ENCODE measurements at places on chromosomes 5 and 9.

DNA sequence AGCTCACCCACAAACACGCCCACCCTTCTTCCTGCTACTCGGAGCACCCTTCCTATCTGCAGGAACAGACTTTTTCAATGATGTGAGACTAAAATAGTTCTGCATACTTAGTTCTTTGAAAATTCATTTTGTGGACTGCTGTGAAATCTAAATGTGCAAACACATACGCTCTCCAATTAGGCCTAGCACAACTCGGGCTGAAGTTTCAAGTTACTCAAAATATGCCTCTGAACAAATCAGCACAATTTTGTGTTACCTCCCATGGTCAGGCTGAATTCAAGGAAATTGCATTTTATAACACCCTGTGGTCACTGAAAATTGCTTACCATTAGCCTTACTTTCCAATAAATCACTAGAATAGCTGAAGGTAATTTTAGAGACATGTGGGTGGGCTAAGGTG, 323.8 kb upstream of the ADCY2 start:
- no peak for ATAC-seq

- ATAC-seq, result no peak
These were observed 29.5 kb upstream of the SMU1 start for GRCh38 chr9:33105959-33106358.

DNA sequence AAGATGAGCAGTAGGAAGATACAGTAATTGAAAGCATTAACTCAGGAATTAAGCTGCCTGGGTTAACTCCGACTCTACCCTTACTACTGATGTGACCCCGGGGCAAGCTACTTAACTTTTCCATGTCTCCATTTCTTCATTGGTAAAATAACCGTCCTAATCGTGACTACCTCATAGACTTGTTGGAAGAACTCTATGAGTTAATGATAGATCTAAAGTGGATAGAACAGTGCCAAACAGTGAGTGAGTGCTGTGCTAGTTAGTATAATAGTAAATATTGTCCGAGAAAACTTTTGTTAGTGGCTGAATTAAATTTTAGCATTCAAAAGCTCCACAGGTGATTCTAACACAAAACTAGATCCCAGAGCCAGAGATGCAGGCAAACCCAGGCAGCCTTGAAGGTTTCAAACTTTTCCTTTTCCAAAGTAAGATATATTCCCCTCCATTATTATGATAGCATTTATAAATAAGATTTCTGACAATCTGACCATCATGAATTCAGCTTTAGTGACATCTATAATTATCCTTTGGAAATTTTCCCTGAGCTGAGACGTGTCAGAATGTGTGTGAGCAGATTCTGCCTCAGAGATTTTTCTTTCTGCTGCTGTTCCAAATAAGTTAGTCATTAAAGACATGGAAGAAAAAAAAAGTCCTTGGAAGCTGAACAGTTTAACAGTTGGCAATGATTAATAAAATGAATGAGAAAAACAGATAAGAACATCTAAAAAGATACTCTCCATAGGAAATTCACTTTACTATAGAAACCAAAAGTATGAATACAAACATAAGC, 369.5 kb downstream of the PRELID2 start:
- no peak for ATAC-seq

DNA sequence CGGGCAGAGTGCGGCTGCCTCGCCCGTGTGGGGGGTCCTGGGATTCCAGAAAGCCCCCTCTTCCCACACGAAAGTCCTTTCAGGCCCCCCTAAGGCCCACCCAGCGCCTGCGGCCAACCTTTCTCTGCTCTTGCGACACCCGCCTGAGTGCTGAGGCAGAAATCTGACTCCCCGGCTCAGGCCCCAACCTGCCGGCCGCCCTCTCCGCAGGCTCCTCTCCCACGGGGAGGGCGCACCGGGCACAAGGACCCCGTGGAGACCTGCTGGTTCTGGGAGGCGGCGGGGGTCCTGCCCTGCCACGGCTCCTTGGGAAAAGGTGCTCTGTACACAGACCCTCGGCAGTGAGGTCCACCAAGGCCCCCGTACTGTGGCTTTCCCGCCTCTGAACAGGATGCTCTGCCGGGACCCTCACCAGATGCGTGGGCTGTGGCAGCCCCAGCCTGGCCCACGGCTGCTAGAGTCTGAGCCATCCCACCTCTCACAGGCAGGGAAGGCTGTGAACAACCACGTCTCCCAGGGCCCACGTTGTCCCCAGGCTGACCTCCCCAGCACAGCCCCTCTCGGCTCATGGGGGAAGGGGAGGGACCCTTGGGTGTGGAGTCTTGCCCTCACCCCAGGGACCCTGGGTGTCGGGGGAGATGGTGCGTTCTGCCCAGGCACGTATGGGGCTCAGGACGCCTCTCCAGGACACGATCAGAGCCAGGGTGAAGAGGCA, 41.5 kb upstream of the EGFL7 start:
- no peak for ATAC-seq

DNA sequence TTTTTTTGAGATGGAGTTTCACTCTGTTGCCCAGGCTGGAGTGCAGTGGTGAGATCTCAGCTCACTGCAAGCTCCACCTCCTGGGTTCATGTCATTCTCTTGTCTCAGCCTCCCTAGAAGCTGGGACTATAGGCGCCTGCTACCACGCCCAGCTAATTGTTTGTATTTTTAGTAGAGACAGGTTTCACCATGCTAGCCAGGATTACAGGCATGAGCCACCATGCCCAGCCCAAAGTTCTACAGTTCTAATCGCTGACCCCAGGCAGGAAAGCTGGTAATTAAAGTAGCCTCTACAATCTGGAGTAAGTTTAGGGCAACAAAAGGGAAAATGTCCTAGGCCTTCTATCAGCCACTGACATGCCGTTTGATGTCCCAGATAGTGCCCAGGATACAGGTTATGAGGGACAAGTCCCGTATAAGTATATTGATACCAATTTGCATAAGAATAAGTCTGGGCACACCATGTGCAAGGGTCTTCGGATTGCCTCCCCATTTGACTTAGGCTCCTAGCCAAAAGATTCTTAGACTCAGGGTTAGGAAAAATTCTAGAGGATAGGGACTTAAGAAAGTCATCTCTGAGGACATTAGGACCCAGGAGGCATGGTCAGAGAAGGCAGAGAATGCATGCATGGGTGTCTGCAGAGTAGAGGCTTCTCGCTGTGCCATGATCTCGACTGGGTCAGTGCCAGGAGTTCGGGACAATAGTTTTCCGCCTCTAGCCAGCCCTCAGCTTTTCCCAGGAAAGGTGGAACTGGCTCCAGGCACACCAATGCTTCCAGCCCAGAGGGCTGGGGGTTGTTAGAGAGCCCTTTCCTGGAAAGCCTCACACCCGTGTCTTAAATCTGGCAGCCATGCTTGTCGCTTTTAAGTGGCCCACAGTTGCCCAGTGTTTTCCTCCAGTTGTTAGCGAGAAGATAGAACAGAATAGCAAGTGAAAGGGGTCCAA, 1111.1 kb downstream of the TAF11L14 start:
- peak; percentile 79 for ATAC-seq

- ATAC-seq, result peak; percentile 89
These were observed 16.8 kb downstream of the GLDC start for GRCh38 chr9:6628704-6629103.

DNA sequence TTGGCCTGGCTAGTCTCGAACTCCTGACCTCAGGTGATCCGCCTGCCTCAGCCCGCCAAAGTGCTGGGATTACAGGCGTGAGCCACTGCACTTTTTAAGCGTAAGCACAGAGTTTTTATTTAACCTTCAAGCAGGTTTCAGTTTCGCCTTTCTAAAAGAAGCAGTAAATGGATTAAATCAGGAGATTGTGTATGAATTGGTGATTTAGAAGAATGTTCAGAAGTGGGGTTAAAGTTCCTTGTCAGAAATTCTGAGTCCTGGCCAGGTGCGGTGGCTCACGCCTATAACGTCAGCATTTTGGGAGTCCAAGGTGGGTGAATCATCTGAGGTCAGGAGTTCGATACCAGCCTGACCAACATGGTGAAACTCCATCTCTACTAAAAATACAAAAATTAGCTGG, 12.2 kb downstream of the HSPA4 start:
- peak; percentile 47 for ATAC-seq

DNA sequence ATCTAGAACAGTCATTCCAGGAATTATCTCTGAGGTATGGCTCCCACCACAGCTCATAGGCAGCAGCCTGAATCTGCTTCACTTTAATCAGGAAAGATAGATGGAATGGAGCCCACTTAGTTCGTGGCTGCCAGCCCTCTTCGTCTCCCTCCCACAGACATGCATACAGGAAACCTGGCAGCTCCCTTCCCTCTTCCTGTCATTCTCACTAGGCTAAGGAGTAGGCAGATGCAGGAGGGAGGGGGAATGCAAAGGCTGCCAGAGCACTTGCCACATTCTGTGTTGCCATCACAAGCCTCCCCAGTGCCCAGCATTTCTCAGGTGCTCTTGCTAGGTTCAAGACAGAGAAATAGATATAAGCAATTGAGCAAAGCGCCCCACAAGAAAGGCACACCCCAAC, 378.9 kb downstream of the ELAVL2 start:
- ATAC-seq, result no peak

DNA sequence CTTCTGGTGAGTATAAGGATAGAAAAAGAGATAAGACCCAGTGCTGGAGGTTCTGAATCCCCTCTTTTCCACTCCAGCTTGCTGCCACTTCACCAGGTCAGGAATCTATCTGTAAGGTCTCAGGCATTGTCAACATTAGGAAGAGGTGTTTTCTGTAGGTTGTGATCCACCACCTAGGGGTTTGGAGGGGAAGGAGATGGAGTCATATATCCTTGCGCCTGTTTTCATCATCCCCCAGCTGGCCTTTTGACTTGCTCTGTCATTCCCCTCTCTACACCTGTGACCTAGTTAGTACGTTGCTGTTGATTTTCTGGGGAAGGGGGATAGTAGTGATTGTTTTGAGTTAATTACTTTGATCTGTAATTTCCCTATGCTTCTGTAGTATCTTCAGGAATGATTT, 20.5 kb downstream of the SPINK5 start:
- no peak for ATAC-seq

GRCh38 chr5:131589510-131590348, 45.3 kb downstream of the RAPGEF6 start:
- ATAC-seq, result no peak

- no peak for ATAC-seq
These were observed 47.4 kb downstream of the NDUFS4 start for GRCh38 chr5:53607886-53608285.

GRCh38 chr9:94861589-94862272, 135.2 kb downstream of the AOPEP start:
- no peak for ATAC-seq

DNA sequence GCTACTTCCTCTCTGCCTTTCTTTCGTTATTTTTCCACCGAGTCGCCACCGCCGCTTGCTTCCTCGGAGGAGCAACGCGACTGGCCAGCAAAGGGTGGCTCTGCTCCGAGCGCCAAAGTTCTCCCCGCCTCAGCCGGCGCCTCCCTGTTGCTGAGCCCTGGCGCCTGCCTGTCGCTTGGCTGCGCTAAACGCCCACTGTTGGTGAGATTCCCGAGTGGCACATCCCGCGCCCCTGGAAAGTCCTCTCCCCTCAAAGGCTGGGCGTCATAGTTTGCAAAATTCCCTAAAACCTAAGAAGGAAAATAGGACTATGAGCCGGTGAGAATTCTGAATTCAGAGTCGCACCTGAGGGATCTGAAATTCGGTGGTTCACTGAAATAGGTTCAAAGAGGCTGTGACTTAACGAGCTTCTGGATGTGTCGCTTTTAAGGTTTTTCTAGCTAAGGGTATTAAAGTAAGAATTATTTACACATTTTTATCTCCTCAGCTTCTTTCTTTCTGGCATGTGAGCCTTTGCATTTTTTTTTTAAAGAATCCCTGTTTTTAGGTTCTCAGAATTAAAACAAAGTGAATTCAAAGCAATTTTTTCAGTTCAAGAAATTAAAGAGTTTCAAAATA, at the start of gene GRIN3A:
TSS of gene GRIN3A (minus strand) at position 82 of the 618 bp plus-strand sequence. CDS start 668 bp downstream, outside the sequence.
- no peak for ATAC-seq

DNA sequence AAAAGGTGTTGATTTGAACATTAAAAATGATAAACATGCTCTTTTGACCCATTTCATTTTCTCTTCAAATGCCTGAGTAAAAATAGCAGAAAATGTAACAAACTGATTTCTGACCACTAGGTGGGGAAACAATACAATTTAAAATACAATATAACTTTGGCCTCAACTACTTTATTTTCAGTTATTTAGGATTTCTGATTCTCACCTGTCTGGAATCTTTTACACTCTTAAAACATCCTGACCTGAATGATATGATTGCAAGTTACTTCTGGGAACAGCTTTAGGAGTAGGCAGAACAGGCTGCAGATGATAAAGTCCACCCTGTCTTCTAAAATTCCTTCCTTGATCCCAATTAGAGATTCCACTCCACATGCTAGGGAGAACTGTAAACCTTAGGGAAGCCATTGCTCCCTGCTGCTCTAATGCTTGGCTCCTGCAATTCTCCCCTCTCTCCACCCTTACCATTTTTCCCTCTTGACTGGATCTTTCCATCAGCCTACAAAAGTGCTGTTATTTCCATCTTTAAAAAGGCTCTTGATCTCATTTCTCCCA, 70.3 kb downstream of the FYB1 start:
- ATAC-seq, result no peak

DNA sequence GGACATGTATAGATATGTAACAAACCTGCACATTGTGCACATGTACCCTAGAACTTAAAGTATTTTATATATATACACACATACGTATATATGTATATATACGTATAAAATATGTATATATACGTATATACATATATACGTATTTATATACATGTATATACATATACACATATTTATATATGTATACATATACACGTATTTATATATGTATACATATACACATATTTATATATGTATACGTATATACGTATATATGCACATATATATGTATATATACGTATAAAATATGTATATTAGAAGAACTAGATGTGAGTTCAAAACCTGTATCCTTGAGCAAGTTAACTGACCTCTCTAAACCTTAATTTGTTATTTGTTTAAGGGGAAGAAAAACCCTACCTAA, 61.4 kb downstream of the FNIP1 start:
- no peak for ATAC-seq

DNA sequence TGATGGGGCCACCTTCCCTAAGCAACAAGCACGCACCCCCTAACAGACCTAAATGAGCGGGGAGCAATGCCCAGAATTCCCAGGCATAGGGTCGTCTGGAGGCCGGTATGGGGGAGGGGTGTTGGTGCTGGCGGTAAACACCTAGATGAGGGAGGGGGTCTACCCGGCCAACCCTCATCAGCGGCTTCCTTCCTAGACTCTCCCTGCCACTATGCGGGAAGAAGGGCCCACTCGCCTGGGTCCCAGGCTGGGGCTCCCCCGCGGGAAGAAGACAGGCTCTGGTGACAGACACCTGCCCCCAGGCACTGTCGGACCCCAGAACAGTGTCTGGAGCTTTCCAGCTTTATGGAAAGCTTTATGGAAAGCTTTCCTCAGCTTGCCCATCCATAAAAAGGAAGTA, 519.0 kb upstream of the SEMA6A start:
- ATAC-seq, result no peak

- no peak for ATAC-seq
These were observed 616 bp downstream of the VCAN start for GRCh38 chr5:83472213-83472507.

- ATAC-seq, result no peak
These were observed 144.9 kb downstream of the ALDH1A1 start for GRCh38 chr9:72807765-72808445.

DNA sequence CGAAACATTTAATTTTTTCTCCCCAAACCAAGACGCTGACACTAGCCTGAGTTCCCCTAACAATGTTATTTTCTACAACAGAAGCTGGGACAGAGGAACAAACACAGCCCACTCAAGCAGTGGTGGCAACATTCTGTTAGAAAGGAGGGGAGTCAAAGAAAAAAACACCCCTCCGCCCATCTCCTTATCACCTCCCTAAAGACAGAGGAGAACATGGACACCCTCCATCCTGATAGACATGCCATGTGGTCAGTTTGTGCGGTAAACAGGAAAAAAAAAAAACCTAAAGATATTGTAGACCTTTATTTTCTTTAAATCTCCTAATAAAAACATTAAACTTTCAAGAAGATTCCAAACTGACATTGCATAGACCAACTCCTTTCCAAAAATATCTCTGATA, 2.9 kb upstream of the DPM2 start:
- no peak for ATAC-seq

Measured in esophagus mucosa (tissue), 1 donor.